ENCODE measurements at places on chromosomes 11 and 22.

DNA sequence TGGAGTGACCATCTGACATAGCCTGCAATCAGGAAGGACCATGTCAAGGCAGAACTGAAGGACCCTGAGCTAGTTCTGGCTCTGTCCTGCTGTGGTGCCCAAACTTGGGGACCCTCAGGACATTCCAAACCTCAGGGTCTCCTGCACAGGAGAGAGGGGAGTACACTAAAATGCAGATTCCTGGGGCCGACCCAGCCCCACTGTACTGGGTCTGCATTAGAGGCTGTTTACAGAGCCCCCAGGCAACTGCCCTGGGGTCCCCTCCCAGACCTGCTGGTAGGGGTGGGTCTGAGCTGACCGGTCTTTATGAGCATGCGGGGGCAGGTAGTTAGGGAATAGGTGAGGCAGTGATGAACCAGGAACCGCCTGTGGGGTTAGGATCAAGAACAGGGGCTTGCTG is 6.8 kb downstream of the TRPM5 start:
- DNase-seq, result no peak

GRCh38 chr22:17773606-17774205 is 563 bp downstream of the BID start:
- peak; percentile 6 for DNase-seq

- DNase-seq, result no peak
Observed at GRCh38 chr11:1335264-1335810, 25.9 kb upstream of the TOLLIP start.

GRCh38 chr11:64372021-64372420 is 13.1 kb downstream of the RPS6KA4 start:
- no peak for DNase-seq

- no peak for DNase-seq
Observed at GRCh38 chr11:70176940-70177689, 26.0 kb upstream of the FADD start.

- DNase-seq, result no peak
Observed at GRCh38 chr22:27866135-27867084, 52.6 kb downstream of the PITPNB start.

Data from NCI-H187 (cell line).